ENCODE measurements at places on chromosomes 4 and X. TPM values are rescaled to one million over a fixed set of nuclear protein-coding genes. Genes with fewer than 3 reads are reported as not detected.
A peak's percentile ranks its signal among the peaks of the same experiment; 100 is the strongest.

- no peak overlapping the region for H3K4me3 ChIP-seq
- H3K36me3 ChIP-seq = no peaks in the 10 kb centered on the region
- H3K4me1 ChIP-seq = no peaks in the 10 kb centered on the region
- H3K27me3 ChIP-seq = no peaks in the 10 kb centered on the region
- no peak overlapping the region for H3K27ac ChIP-seq
Observed at GRCh38 chr4:76155979-76156378, 7.8 kb upstream of the NUP54 start.

Gene DUSP9
- 1.7 TPM for total RNA-seq

Gene PPAT
- 18.3 TPM for total RNA-seq

Gene TIMM17B
- 60.9 TPM for total RNA-seq

DNA sequence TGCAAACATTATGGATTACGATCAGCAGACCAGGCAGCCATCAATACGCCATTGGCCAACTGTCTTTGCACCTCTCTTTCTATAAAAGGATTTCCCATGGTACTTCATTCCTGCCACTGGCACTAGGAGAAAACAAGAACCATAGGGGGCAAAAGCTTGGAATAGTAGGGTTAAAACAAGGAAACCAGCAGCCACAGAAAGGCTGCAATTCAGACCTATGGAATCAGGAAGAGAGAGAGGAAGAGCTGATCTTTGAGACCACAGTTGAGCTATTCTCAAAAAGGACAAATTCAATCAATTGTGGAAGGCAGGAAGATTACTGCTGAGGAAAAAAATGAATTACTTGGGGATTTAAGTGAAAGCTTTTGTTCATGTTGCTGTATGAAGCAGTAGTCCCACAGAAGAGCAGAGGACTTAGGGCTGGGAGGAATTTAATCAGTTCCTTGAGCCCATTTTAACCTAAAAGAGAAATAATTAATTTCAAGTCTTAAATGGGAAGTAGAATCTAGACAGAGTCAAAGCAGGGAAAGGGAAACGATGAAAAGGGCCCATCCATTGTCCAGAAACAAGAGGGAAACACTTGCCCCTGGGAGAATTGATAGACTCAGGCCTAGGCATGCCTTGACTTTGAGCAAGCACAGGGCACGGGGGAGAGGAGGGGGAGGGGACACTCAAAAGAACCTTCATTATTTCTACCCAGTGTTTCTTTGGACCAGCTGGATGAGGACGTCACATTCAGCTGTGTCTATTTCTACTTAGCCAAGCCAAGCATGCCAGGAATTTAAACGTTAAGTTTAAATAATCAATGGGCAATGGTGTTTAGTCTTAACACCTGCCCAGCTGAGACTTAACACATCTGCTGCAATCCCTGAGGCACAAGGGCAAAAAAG, 50.7 kb downstream of the SCD5 start:
- no peaks in the 10 kb centered on the region for H3K27me3 ChIP-seq
- DNase-seq = no peak
- no peaks in the 10 kb centered on the region for H3K36me3 ChIP-seq
- no peak overlapping the region for H3K27ac ChIP-seq

- H3K4me1 ChIP-seq = no peaks in the 10 kb centered on the region
- no peak for DNase-seq
- H3K4me3 ChIP-seq = no peak overlapping the region
- H3K36me3 ChIP-seq = no peaks in the 10 kb centered on the region
Observed at GRCh38 chrX:128365492-128365891, 313.3 kb upstream of the ACTRT1 start.

DNA sequence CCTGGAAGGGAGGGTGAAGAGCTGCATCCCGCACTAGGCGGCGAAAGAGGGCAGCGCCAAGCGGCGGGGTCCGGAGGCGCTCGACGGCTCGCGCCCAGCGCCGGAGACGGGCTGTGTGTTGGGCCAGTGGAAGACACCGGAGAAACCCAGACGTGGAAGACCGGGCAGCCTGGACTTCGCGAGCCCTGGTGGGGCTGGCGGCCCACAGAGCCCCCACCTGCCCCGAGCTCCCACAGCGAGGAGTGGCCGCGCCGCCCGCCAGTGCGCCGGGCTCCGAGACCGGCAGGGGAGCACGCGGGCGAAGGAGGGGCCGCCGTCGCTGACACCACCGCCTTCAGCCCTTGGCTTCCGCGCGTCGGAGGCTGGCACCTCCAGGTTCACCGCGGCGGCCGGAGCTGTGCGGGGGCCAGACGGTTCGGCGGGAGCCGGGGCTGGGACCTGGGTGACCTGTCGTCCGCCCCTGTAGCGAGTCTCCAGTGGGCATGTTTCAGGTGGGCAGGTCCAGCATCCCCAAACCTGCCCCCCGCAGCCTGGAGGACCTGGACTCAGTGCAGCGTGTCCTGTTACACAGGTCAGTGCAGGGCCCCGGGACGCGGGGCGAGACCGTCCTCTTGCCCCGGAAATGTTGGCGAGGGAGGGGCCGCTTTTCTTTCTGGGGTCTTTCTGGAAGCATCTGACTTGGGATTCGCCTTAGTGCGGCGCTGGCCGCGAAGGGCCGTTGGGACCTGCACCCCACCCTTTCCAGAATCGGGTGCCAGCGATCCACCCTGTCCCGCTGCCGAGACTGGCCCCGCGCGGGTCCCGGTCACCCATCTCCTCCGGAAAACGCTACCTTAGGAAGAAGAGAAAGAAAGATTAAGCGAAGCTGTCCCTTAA, 9.6 kb upstream of the INTU start:
- H3K36me3 ChIP-seq = no peaks in the 10 kb centered on the region
- DNase-seq = no peak
- H3K4me3 ChIP-seq = peak overlapping the region; percentile 24
- peaks cover 55% of the 10 kb centered on the region for H3K27me3 ChIP-seq

Gene GAGE12H
- total RNA-seq = not detected

Gene ZNF630
- total RNA-seq = 1.3 TPM

Gene AKAP14
- 0.09 TPM for total RNA-seq

DNA sequence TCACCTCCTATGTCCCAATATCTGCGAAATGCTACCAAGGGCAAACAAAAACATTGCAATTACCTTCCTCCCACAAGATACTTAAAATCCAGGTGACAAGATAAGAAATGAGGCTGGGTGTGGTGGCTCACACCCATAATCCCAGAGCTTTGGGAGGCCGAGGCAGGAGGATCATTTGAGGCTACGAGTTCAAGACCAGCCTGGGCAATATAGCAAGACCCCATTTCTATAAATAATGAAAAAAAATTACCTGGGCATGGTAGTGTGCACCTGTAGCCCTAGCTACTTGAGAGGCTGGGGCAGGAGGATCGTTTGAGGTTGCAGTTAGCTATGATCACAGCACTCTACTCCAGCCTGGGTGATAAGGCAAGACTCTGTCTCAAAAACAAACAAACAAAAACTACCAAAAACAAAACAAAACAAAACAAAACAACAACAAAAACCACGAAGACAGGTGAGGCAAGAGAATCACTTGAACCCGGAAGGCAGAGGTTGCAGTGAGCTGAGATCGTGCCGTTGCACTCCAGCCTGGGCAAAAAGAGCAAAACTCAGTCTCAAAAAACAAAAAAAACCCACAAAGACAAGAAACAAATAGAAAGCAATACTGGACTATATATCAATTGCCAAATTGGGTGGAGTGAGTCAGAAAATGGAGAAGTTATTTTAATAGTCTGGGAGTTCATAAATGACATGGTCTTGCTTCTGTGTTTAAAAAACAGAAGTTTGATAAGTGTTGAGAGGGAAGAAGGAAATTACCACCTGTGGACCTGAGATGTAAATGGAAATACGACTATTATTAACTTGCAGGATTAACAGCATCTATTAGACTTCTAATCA, 176.5 kb downstream of the FBXW7 start:
- no peak overlapping the region for H3K4me3 ChIP-seq
- H3K4me1 ChIP-seq = no peaks in the 10 kb centered on the region
- H3K27me3 ChIP-seq = no peaks in the 10 kb centered on the region
- H3K27ac ChIP-seq = no peak overlapping the region
- no peak for DNase-seq
- no peaks in the 10 kb centered on the region for H3K36me3 ChIP-seq

DNA sequence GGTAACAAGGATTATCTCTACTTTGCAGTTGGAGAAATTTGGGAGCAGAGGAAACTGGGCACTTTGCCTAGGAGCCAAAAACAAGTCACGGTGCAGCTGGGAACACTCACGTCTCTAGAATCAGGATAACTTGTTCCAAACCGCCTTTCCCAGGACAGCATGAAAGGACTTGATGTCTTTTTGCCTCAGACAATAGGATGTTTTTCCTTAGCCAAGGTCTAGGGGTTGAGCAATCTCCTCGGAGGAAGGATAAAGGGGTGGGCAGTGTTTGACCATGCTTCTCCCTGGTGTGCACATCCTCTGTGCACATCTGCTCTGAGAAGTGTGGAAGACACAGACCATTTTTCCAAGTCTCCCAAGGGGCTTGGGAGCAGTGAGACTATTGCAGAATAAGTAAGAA, 1.7 kb upstream of the SPARCL1 start:
- H3K27ac ChIP-seq = no peak overlapping the region
- no peaks in the 10 kb centered on the region for H3K27me3 ChIP-seq
- DNase-seq = no peak
- H3K4me1 ChIP-seq = no peaks in the 10 kb centered on the region
